Left lung (tissue), 14 donors: ENCODE measurements at places on chromosomes 1 and 21. TPM values are rescaled to one million over a fixed set of nuclear protein-coding genes. Genes with fewer than 3 reads are reported as not detected.

GRCh38 chr1:33007190-33008050 lies 29.3 kb downstream of the AK2 start:
- DNase-seq: peak; percentile 61

DNA sequence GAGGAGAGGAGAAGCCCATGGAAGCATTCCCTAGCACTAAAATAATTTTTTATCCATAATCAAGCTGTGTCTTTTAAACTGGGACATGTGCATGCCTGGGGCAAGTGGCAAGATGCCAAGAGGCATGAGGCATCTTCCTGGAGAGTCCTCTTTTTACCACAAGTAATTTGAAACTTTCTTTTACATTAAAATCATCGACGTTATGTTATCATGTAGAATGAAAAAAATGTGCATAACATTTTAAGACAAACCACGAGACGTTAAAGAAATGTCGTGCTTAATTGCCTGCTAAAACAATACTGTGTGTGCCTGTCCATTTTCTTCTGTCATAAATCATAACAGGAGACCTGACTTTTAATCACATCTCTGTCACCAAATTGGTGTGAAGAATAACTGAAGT lies 1.5 kb downstream of the STYXL2 start:
- DNase-seq: no peak

- DNase-seq: peak; percentile 78
Measured at GRCh38 chr1:32702599-32703478, at the start of gene SYNC. Gene SYNC, minus strand, starts transcription at chr1:32702770. Its CDS starts 110 bp downstream, at chr1:32702660.

DNA sequence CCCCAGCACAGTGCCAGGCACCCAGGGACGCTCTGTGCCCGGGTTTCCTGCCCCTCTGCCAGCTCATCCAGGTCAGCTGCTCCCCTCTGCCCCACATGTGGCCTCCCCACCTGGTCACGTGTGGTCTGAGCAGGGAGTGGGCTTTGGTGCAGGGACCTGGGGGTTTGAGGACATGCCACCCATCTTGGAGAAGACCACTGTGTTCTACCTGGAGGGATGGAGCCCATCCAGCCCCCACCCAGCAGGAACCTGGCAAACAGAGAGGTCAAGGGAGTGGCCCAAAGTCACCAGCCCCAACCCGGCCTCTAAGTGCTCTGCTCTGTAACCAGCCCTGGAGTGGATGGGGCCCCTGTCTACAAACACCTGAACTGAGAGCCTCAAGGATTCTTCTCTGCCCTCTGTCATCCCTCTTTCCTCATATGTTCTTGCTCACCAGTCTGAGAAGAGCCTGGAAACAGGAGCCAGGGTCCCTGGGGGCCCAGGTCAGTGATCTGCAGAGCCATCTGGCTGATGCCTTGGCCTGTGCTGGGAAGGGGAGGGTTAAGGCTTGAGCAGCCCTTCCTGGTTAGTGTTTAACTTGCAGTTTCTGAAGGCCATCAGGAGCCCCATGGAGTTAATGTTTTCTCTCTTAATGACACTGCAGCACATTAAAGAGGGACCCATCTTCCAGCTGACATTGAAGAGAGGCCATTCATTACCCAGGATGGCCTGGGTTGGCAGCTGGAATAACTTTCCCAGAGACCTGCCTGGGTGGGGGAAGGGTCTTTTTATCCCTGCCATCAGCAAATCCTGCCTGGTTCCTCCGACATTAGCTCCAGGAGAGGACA lies 235.4 kb downstream of the PTPRU start:
- no peak for DNase-seq

The CRNN gene
- not detected for total RNA-seq

GRCh38 chr1:30028283-30028682 lies 695.1 kb downstream of the MATN1 start:
- DNase-seq: no peak
